ENCODE measurements at places on chromosomes 12 and 14. TPM values are rescaled to one million over a fixed set of nuclear protein-coding genes. Genes with fewer than 3 reads are reported as not detected.

The BIN2 gene
- 3.5 TPM for total RNA-seq

The ALKBH1 gene
- 11.8 TPM for total RNA-seq

GRCh38 chr12:123011701-123012100 lies 31.2 kb downstream of the ARL6IP4 start:
- DNase-seq: no peak

The DBX2 gene
- total RNA-seq: not detected

The SCNN1A gene
- total RNA-seq: 8.8 TPM
